ENCODE measurements at places on chromosomes 5 and 9.

DNA sequence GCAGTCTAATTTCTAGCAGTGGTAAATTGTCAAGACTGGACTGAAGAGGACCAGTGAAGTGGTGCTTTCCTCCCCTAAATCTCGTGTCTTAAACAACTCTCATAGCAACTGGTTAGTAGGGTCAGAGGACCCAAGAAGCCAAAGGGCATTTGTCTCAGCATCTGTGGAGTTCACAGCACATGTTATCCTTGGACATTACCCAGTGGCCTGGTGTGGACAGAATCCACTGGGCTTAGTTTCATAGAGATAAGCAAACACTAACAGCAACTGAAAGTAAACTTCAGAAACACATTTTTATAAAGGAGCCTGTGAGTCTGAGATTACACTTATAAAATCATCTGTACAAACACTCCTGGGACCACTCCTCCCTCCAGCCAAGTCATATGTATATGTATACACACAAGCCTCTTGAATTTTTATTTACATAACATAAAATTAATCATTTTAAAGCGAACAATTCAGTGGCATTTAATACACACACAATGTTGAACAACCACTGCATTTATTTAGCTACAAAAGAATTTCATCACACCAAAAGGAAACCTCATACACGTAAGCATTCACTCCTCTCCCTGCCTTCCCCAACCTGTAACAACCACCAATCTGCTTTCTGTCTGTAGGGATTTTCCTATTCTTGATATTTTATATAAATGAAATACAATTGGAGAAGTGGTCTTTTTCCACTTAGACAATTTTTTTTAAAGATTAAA is 457.8 kb downstream of the RASEF start:
- DNase-seq = no peak

DNA sequence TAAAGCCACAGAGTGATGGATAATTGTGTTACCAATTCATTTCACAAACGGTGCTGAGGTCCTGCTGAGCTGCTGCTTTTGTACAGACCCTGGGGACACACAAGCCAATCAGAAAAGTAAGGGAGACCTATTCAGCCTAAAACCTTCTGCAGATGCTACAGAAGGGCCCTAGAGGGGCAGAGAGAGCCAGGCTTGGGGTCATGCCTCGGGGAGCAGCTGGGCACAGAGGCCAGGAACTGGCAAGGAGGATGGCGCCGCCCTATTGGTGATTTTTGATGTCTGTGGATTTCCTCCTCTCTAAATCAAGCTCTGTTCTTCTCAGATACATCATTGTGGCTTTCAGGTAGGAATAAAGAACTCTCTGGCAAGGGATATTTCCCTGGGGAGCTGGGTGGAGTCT is 181.9 kb downstream of the ZNF462 start:
- DNase-seq = no peak

GRCh38 chr5:103511554-103511885 is 51.1 kb downstream of the NUDT12 start:
- DNase-seq = no peak

- DNase-seq = no peak
These were observed 64.0 kb downstream of the ARHGEF28 start for GRCh38 chr5:73690015-73690414.

DNA sequence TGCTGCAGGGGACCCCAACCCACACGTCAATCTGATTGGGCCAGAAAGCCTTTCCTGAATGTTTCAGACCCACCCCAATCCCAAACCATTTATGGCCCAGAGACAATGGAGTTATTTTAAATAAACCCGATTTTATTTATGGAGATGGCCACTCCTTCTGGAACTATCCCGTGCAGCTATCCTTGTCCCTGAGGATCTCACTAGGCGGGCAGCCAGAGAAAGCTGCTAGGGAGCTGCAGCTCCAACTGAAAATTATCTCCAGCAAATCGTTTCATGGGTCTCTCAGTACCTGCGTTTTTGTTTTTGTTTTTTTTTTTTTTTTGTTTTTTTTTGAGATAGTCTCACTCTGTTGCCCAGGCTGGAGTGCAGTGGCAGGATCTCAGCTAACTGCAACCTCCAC is 23.0 kb downstream of the C1QTNF2 start:
- DNase-seq = no peak

GRCh38 chr9:14827805-14828204 is 82.4 kb downstream of the FREM1 start:
- DNase-seq = no peak

- no peak for DNase-seq
These were observed 48.7 kb downstream of the DNAJC21 start for GRCh38 chr5:34977934-34978613.

- no peak for DNase-seq
These were observed 278.8 kb downstream of the ENC1 start for GRCh38 chr5:74361406-74362358.

DNA sequence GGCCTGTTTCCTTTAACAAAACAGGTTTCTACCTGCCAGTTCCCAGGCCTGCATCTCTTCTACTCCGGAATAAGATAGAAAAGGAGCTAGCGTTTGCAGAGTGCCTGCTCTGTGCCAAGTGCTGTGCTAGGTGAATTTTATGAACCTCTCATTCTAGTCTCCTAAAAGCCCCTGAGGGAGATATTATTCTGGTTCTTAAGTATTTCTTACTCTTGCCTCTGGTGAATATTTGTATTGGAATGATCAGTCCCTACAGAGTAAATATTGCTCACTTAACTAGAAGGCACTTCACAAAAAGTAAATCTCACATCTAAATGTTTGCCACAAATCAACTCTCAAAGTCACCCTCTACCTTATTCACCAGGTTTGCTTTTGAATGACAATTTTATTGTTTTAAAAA is 227.1 kb downstream of the AUH start:
- DNase-seq = no peak
